AG04449 (cell line): ENCODE measurements at places on chromosomes 6 and 20.
A peak's percentile ranks its signal among the peaks of the same experiment; 100 is the strongest.

- no peak for DNase-seq
Measured at GRCh38 chr6:18363746-18364145, 23.4 kb upstream of the RNF144B start.

DNA sequence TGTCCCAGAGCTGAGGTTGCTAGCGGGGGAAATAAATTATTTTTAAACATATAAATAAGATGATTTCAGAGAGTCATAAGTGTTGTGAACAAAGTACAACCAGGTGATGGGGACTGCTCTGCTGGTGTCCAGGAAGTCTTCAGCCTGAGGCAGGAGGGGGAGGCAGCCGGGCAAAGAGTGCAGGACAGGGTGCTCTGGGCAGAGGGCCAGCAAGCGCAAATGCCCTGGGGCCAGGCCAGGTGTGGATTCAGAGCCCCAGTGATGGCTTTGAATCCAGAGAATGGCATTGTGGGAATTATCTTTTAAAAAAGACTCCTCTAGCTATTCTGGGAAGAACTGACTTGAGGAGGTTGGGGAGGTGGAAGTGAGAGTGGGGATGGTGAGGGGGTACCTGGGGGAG, 1.6 kb downstream of the CLPSL1 start:
- DNase-seq = no peak

GRCh38 chr6:169723200-169723909, 945 bp downstream of the PHF10 start:
- DNase-seq = no peak

- DNase-seq = peak; percentile 44
Measured at GRCh38 chr20:45611054-45611453, 18.5 kb upstream of the WFDC10A start.

GRCh38 chr6:27043244-27043643, 204.3 kb upstream of the PRSS16 start:
- no peak for DNase-seq

GRCh38 chr20:35318502-35319157, 26.4 kb upstream of the FAM83C start:
- DNase-seq = no peak

GRCh38 chr6:14118446-14118845, 874 bp downstream of the CD83 start:
- no peak for DNase-seq

DNA sequence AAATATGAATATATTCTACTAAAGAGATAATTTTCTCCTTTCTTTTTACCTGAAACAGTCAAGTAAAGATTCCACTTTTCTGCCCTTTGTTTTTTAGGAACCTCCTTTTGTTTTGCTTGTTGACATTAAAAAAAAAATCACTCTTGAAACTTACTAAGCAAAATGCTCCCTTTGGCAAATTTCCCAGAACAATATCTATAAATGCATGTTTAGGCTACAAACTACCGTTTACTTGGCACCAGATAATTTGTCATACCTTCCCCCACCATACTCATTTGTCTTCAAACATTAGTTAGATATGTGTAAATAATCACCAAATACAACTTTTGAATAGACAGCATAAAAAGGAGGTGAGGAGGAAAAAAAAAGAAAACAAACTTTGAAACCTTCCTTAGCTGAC, 604.7 kb downstream of the RFPL4B start:
- no peak for DNase-seq

GRCh38 chr6:5305968-5306626, 44.8 kb downstream of the FARS2 start:
- DNase-seq = no peak
